AG09309 (cell line): ENCODE measurements at places on chromosomes 6 and 20.

DNA sequence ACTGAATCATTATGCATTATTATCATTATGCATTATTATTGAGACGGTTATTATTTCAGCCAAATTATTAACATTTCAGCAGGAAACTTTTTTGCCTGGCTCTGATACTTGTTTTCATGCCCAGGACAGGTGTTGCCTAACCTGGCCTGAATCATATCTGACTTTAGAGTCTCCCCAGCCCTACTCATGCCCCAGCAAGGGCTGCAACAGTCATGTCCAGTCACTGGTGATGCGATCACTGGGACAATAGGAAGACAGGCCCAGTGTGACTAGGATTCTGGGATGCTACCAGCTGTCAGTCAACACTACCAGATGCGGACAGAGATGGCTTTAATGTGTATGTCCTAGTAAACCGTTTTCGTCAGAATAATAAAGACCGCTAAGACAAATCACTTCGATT lies 285.0 kb downstream of the KHDC1L start:
- DNase-seq = no peak

DNA sequence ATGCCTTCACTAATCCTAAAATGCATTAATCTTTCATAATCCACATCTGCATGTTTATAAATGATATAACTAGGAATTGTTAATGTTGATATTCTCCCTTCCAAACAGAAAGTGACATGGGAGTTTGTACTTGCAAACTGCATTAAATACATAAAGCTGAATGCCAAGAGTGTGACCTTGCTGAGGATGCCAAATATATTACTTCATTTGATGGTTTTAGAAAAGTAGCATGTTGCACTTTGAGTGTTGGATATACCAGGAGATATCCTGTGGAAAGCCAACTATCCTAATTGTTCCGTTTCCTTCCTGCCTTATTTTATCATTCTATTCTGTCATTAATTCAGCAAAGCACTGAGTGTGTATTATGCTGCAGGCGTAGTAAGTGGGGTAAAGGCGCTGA lies 229.8 kb downstream of the TMEM242 start:
- no peak for DNase-seq

- no peak for DNase-seq
Observed at GRCh38 chr6:44702292-44702691, 314.8 kb downstream of the CDC5L start.

GRCh38 chr20:36074983-36075382 lies 79.6 kb upstream of the EPB41L1 start:
- no peak for DNase-seq

- no peak for DNase-seq
Observed at GRCh38 chr6:152310371-152310954, 326.7 kb downstream of the SYNE1 start.

DNA sequence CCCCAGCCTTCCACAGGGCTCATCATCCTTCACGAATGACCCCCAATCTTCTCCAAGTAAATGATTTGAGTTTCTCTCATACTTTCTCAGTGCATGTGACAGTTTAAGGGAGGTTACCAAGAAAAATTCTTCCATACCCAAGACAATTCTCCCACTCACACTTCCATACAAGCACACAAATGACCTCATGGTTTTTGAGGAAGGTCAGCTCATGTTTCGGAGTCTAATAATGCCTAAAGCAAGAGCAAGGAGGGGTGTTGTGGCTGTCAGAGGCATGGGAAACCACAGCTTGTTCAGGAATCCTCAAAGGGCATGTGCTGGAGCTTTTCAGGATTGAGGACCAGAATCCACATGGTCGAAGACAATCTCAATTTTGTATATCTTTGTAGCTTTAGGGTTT lies 279.0 kb downstream of the MAFB start:
- no peak for DNase-seq

GRCh38 chr6:155530219-155530834 lies 74.7 kb upstream of the NOX3 start:
- peak; percentile 4 for DNase-seq

DNA sequence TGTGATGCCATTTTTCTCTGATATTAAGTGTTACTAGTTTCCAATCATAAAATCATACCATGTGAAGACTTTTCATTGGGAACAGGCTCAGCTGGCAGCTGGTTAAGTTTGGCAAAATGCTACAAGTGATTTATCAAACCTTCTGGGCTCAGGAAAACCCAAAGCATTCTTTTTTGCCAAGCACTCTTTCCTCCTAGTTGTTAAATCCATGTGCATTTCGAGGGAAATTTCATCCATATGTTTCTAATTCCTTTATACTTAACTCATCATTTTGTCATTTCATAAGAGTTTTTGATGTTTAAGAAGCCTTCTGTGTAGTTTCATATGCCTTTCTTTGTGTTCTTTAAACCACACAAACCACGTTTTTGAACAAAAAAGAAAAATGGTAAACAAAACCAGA lies 217.6 kb upstream of the PDE10A start:
- no peak for DNase-seq

- DNase-seq = no peak
Observed at GRCh38 chr20:60715172-60715571, 536.9 kb upstream of the CDH4 start.

GRCh38 chr20:21395666-21396598 lies 1.4 kb downstream of the NKX2-4 start:
- no peak for DNase-seq

GRCh38 chr20:45878076-45878761 lies 2.8 kb upstream of the ZSWIM1 start:
- DNase-seq = no peak

- no peak for DNase-seq
Observed at GRCh38 chr6:90788781-90789180, 201.9 kb upstream of the MAP3K7 start.

DNA sequence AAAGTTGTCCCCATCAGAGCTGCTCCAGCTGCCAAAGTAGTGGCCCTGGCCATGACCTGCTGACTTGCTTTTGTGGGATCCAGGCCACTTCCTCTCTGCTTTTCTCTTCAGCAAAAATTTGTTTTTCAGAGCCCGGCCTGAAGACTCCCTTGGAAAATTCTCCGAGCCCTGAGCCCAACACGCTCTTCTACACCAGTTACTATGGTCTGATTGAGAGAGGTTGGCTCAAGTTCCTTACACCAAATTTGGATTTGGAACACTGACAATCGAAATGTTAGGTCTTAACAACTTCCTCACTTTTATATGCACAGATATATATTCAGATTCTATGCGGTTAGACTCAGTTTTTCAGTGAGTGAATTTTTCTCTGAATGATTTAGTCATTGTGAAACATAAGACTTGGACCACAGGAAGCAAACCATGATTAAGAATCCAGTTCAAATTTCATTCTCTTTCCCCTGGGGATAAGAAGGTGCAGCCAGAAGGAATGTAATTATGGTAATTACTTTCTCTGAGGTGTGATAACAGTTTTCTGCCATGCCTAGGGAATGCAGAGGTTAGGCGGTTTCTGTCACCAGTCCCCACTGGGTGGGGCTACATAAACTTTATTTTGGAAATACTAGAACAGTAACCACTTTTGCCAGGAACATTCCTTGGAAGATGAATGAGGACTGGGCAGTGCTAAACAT lies 365.2 kb downstream of the SYNE1 start:
- peak; percentile 67 for DNase-seq

- no peak for DNase-seq
Observed at GRCh38 chr6:6460416-6460815, 128.1 kb upstream of the LY86 start.

DNA sequence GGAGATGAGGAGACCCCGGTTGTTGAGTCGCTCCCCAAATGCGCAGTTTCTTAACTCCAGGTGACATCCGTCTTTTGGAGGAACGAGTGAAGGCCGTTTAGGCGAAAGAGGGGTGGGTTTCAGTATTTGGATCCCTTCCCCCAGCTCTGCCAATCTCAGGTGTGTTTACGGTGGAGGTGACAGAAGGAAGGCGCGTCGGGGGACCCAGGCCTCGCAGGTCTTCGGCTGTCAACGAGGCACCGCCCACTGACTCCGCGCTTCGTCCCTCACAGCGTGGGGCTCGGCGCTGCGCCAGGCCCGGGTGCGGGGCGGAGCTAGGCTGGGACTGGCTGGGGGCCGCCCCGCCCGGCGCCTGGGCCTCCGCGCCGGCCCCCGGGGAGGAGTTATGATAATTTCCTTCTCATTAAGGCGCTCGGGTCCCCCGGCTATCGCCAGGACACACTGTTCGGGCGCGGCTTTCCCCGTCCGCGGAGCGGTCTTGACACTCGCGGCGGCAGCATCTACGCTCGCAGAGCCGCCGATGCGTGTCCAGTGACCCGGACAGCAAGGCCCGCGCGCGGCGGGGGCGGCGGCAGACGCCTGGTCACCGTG lies at the start of gene TFAP2C:
TSS of gene TFAP2C (plus strand) at position 434 of the 591 bp plus-strand sequence. CDS start 239 bp downstream, outside the sequence.
- DNase-seq = no peak

DNA sequence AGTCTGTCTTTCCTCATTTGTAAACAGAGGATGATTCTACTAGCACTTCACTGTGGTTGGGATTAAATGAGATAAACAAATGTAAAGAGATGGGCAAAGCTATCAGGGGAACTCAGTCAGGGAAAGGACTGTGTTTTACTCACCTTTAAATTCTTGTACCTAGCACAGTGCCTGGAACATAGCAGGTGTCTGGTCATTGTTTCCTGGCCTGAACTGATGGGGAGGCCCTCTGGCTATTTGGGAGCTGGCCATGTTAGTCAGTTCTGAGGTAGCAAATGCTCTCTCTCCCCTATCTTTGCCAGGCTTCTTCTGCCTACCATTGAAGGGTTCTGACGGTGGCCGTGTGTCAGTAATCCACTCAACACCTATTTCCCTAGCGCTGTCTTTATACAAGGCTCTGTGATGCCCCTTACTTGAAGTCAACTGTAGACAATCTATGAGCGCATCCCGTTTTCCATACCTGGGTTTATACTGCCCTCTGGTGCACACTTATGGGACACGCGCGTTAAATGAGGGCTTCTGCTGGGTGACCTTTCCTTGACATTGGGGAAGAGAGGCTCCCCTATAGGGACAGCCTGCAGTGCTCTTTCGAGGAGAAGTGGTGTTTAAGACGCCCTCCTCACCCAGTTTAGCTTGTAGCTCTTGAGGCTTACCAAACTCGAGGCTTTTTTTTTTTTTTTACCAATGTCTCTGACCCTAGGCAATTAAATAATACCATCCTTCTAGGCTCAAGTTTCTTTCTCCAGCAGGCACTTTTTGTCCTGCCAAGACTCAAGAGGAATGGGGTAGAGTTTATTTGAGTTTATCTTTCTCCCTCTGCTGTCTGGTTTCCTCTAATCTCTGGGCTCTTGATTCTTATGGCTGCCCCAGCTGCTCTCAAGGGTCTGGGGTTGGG lies 4.0 kb upstream of the SPATS1 start:
- DNase-seq = peak; percentile 5

DNA sequence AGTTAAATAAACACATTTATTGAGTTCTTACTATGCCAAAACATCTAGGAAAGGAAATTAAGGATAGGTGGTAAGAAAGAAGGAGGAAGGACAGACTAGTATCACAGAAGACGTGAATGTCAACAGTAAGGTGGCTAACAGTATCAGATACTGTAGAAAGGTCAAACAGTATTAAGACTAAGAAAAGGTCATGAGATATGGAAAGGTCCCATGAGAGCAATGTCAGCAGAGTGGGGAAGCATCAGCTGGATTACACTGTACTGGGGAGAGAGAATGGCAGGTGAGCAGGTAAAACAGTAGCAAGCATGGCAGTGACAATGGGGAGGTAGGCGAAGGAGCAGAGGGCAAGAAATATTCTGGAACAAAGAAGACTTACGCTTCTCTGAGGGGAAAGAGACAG lies 18.0 kb downstream of the GLO1 start:
- DNase-seq = no peak

GRCh38 chr6:106966671-106967640 lies 7.6 kb downstream of the CD24 start:
- no peak for DNase-seq

DNA sequence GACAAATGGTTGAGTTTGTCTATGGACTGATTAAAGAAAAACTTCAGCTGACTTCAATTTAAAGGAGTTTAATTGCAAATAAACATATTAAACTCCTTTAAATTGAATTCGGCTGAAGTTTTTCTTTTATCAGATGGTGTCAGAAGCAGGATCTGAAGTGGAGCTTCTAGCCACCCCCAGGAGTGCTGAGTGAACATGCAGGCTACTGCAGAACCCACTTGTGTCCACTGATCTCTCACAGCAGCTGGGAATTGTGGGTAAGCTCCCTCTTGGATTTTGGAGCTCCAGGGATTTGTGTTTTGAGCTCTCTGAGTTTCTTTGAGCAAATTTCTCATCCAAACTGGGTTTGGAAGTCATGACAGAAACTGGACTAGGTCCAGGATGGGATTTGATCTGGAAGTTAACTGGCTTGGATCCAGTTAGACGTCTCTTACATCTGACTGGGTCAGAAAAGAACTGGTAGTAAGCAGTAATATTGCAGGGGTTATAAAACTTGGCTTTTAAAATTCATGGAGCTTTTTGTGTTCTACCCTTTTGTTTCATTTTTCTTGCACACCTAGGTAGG lies 95.8 kb upstream of the UST start:
- DNase-seq = no peak

- no peak for DNase-seq
Observed at GRCh38 chr20:38748861-38749149, 545 bp downstream of the ACTR5 start.

DNA sequence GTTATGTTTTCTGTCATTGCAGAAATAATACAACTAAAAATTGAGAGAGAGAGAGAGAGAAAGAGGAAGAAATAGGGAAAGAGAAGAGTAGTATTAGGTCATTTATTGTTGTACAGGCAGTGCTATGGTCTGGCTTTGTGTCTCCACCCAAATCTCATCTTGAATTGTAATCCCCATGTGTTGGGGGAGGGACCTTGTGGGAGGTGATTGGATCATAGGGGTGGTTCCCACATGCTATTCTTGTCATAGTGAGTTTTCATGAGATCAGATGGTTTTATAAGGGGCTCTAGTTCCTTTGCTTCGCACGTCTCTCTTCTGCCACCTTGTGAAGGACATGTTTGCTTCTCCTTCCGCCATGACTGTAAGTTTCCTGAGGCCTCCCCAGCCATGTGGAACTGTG lies 677.4 kb upstream of the CHD6 start:
- DNase-seq = no peak

- no peak for DNase-seq
Observed at GRCh38 chr6:150366118-150366778, 2.6 kb upstream of the IYD start.

DNA sequence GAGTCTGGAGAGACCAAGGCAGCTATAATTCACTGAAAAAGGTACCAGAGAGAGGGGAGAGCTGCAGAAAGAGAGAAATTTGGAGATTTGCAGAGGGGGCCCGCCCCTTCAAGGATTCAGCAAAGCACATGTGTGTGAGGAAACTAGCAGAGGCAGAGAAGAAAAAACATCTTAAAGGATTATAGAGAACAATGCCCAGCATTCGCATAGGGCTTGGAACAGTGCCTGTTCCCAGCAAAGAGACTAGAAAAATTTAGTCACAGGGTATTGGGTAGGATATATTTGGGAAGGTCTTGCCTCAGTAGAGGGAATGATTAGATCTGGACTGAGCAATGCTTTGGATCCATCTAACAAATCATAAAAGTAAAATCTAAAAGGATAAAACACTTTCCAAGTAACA lies 44.0 kb downstream of the SRPK1 start:
- DNase-seq = no peak

GRCh38 chr6:75842191-75842590 lies 93.2 kb downstream of the MYO6 start:
- no peak for DNase-seq

DNA sequence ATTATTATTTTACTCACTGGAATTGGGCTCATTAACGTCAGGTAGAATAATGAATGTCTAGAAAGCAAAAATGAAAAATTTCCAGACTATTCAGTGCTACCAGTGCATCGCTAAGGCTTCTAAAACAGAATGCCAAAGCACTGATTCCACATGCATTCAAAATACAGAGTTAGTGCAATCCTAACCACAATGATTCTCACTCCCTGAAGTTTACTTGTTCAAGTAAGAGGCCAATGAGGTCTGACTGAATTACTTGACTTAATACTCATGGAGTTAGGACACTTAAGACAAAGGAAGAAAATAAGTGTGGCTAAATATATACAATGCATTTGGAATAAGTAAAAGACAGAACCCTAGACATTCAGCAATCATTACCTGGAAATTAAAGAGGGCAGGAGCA lies 220.5 kb downstream of the PKHD1 start:
- no peak for DNase-seq
